ENCODE measurements at places on chromosomes 5 and 9.

DNA sequence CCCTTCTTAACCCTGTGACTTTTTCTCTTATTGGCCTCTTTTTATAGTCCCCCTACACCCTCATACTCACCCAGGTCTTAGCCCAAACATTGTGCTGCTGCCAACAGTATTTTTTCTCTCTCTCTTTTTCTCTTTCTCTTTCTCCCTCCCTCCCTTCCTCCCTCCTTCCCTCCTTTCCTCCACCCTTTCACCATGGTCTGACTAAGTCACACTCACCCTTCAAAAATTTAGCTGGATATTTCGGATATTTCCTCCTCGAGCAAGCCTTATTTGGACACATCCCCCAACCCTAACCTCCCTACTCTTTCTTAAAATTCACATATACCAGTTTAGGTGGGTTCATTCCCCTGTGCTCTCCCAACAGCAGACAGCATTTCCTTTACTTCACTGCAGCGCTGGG, 64.7 kb downstream of the FGF1 start:
- no peak for DNase-seq

GRCh38 chr5:80600943-80601693, 31.0 kb upstream of the ANKRD34B start:
- no peak for DNase-seq

- DNase-seq: no peak
Measured at GRCh38 chr9:99375481-99375880, 153.4 kb downstream of the SEC61B start.

- no peak for DNase-seq
Measured at GRCh38 chr5:155258161-155258560, 244.6 kb downstream of the KIF4B start.

DNA sequence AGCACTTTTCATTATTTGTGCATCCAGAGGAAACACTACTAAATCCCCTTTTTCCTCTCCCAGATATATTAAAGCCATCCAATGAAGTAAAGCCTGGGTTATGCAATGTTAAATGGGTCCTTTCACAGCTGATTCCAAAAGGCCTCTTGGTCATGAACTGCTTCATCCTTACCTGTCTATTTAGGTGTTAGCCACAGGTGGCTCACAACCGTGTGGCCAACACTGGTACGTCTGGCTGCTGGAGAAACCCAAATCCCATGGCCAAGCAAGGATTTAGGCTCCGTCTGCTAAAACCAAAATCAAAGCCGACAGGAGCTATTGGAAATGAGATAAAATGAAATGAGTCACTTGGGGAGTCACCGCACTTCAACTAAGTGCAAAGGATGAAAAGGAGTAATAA, 193.9 kb downstream of the ADCY2 start:
- no peak for DNase-seq

DNA sequence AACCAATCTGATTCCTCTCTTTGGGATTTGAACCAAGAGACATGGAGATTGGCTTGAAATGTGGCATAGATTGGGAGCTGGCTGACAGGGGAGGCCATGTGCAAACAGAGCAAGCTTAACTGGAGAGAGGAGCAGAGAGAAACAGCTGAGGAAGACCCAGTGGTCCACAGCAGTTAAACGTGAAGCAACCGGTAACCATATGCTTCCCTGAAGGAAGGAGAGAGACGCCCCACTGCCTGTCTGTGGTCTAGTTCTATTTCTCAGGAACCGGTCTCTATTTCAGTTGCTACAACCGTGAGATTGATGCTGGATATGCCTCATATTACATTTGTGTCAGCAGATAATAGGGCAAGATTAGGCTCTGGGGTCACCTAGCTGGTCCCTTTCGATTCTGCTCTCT, 13.6 kb upstream of the GAS1 start:
- DNase-seq: no peak

All from DMS 273 treated with DMSO at 0.1 percent for 48 hours (cell line).